ENCODE measurements at places on chromosomes 4 and X.

DNA sequence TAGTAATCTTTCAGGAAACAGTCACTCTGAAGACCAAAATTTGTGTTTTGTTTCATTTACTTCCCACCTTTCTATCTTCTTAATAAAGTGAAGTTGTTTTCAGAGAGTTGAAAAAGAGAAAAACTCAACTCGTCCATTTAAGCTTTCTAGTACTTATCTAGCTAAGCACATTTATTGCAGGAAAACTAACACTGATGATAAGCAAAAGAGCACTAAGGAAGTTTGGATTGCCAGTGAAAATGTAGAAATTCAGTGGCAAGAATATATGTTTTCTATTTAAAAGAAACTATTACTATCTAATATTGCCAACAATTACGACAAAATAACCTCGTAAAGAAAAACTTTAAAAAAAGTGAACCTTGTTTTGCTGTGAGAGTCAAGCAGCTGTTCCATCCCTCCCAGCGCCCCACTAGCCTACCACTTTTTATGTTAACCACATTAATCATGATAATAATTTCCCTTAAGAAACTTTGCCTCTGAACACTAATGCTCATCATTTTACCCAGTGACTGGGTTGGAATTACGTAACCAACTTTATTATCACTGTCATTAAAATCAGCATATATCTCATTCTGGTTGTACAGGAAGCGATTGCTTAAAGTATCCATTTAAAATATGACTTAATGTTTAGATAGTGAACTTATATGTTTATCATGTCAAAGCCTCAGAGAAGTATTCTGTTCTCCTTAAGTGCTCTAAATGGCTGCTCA, 24.8 kb downstream of the SPRY1 start:
- DNase-seq = no peak

- DNase-seq = no peak
These were observed 210.7 kb downstream of the PPP1R2C start for GRCh38 chrX:42567268-42567667.

DNA sequence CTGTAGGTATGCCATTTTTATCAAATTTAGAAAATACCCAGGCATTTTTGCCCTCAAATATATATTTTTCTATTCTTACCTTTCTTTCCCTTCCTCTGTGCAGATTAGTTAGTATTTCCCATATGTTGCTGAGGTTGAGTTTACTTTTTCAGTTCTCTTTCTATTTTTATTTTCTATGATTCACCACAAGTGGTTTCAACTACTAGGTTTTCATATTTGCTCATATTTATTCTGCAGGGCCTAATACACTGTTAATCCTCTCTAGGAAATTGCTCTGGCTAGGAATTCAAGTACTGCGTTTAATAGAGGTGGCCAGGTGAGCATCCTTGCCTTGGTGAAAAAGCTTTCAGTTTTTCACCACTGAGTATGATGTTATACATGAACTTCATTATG, 1535.3 kb upstream of the PCDH10 start:
- DNase-seq = no peak

GRCh38 chr4:114997576-114998247, 115.7 kb downstream of the NDST4 start:
- DNase-seq = no peak

DNA sequence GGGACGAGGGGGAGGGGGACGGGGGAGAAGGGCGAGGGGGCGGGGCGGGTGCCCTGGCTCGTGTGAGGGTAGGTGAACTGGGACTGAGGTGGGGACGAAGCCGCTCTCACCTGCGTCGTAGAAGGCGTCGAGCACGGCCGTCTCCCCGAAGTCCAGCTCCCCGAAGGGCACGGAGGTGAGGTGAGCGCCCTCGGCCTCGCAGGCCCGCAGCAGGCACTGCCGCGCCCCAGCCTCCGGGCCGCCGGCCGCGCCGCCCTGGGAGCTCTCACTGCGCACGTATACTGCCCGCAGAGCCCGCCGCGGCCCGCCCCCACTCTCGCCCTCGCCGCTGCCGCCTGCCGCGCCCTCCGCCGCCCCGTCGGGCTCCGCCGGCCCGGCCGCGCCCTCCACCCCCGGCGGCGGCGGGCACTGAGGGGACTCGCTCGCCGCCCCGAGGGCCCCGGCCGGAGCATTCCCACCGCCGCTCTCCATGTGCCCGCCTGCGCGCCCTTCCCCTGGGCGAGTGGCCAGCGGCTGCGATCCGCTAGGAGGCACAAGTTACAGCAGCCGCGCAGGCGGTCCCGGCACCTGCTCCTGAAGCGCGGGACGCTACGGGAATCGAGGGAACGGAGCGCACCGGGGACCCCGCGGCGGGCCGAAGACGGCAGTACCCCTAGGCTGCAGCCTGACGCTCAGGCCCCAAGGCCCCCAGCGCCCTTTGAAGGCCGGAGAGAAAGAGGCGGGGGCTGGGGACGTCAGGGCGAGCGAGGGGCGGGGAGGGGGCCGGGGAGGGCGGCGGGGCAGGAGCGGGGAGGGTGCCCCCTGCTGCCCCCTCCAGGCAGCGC, at the start of gene MAP3K15:
TSS of gene MAP3K15 (minus strand) at position 718 of the 824 bp plus-strand sequence. CDS start at position 471, 247 bp downstream.
- DNase-seq = peak; percentile 5

- DNase-seq = no peak
These were observed 22.9 kb upstream of the CLGN start for GRCh38 chr4:140450352-140450751.

- no peak for DNase-seq
These were observed 12.6 kb upstream of the GABRE start for GRCh38 chrX:151987108-151987507.

GRCh38 chr4:98289375-98289774, 28.2 kb downstream of the RAP1GDS1 start:
- DNase-seq = no peak

- no peak for DNase-seq
These were observed 48.8 kb upstream of the NEUROG2 start for GRCh38 chr4:112564706-112565270.

- DNase-seq = no peak
These were observed 42.9 kb downstream of the FRAS1 start for GRCh38 chr4:78100060-78100459.

DNA sequence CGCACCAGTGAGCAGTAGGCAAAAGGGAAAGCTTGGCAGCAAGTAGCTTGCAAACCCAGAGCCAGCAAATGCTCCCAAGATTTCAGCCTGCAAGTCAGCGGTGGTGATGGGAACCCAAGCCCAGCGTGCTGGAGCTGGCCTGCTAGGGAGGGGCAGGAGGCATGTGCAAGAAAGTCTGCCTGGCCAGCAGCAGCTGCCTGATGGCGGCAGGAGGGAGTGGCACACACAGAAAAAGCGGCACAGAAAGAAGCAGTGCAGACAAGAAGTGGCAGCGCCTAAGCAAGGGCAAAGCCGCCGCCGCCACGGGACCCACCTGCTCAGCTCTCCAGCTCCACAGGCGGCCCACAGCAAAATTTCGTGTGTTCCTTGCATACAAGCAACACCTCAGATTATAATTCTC, 1206.5 kb upstream of the PABPC4L start:
- no peak for DNase-seq

DNA sequence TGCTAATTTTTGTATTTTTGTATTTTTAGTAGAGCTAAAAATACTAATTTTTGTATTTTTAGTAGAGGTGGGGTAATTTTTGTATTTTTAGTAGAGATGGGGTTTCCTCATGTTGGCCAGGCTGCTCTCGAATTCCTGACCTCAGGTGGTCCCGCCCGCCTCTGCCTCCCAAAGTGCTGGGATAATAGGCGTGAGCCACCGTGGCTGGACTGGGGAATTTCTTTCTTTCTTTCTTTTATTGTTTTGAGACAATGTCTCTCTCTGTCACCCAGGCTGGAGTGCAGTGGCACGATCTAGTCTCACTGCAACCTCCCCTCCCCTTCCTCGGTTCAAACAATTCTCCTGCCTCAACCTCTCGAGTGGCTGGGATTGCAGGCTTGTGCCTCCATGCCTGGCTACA, 83.0 kb downstream of the FAM193A start:
- no peak for DNase-seq

Measured in activated naive CD4-positive, alpha-beta T cell treated with Interleukin-2 at 50 U/mL for 16 hours (primary cell).